ENCODE measurements at places on chromosomes 3 and 15. TPM values are rescaled to one million over a fixed set of nuclear protein-coding genes. Genes with fewer than 3 reads are reported as not detected.

DNA sequence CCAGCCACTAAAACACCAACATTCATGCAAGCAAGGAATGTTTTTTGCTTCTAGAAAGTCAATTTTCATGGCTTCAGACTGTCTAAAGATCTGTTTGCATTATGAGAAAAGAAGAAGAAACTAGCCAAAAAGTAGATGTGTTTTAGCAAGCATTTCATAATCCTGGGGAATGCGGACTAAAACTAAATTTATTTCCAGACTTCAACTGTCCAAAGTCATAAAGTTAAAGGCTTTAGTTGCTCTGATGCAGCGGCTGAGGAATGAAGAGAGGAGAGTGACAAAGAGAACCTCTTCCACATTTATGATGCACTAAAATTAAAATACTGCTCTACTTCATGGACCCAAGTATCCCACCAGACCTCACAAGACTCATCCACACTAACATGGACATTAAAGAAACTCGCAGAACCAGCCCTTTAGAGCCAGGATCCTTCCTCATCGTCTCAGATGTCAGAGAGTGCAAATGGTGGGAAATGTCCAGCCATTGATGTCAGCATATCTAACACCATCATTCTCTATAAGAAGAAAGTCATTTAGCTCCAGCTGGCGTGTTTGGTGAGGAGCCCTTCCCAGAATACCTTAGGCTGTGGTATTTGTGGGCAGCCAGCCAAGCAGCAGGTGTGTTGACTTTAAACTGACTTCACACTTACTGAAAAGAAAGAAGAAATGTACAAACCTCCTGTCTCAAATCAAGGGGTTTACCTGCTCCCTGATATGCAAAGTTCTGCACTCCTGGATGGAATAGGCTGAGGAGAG is 17.4 kb downstream of the FYCO1 start:
- peak overlapping the region; percentile 80 for H3K4me3 ChIP-seq
- peaks cover 84% of the 10 kb centered on the region for H3K4me1 ChIP-seq
- peak; percentile 91 for DNase-seq
- peak overlapping the region; percentile 95 for H3K27ac ChIP-seq
- peaks cover 81% of the 10 kb centered on the region for H3K36me3 ChIP-seq

DNA sequence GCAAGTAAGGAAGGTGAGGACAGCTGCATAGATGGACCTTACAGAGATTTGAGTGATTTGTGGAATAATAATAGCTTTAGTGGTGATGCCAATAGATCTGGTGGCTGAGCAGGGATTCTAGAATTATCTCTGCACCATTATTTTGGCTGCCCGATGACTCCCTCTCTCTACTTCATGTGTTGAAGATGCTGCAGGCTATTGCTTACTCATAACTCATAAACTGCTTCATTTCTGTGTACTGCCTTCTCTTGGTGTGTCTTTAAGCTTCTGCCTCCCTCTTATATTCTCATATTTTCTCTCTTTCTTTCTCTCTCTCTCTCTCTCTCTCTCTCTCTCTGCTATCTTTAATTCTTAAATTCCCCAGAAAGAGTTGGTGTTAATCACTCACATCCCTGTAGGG is 256.0 kb upstream of the TRIM42 start:
- H3K27ac ChIP-seq = no peak overlapping the region
- no peak for DNase-seq
- no peaks in the 10 kb centered on the region for H3K4me1 ChIP-seq
- H3K27me3 ChIP-seq = no peaks in the 10 kb centered on the region
- H3K36me3 ChIP-seq = no peaks in the 10 kb centered on the region

The OR5K2 gene
- not detected for total RNA-seq

DNA sequence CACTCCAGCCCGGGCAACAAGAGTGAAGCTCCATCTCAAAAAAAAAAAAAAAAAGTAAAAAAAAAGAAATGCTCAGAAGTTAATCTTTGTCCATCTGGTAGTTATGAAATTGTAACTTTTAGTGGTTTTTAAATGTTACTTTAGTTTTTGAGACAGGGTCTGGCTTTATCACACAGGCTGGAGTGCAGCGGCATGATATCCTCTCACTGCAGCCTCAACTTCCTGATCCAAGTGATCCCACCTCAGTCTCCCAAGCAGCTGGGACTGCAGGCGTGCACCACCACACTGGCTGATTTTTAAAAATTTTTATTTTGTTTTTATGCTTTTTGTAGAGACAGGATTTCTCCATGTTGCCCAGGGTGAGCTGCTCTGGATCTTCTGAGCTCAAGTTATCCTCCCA is 1.3 kb downstream of the RNU5B-1 start:
- no peaks in the 10 kb centered on the region for H3K36me3 ChIP-seq
- peaks cover 17% of the 10 kb centered on the region for H3K4me1 ChIP-seq
- H3K27me3 ChIP-seq = peaks cover 8% of the 10 kb centered on the region
- DNase-seq = no peak

The GATM gene
- total RNA-seq = 0.65 TPM

- H3K27ac ChIP-seq = no peak overlapping the region
- H3K27me3 ChIP-seq = no peaks in the 10 kb centered on the region
Observed at GRCh38 chr15:63586790-63587189, 10.4 kb upstream of the FBXL22 start.

The SCAMP5 gene
- total RNA-seq = 1.3 TPM

Data from activated CD4-positive, alpha-beta T cell treated with anti-CD3 and anti-CD28 coated beads, Interleukin-2, amount 10 ng/mL, durations not matched to agents 24 days and 14 days (primary cell).